ENCODE measurements at places on chromosomes 12 and 14.

DNA sequence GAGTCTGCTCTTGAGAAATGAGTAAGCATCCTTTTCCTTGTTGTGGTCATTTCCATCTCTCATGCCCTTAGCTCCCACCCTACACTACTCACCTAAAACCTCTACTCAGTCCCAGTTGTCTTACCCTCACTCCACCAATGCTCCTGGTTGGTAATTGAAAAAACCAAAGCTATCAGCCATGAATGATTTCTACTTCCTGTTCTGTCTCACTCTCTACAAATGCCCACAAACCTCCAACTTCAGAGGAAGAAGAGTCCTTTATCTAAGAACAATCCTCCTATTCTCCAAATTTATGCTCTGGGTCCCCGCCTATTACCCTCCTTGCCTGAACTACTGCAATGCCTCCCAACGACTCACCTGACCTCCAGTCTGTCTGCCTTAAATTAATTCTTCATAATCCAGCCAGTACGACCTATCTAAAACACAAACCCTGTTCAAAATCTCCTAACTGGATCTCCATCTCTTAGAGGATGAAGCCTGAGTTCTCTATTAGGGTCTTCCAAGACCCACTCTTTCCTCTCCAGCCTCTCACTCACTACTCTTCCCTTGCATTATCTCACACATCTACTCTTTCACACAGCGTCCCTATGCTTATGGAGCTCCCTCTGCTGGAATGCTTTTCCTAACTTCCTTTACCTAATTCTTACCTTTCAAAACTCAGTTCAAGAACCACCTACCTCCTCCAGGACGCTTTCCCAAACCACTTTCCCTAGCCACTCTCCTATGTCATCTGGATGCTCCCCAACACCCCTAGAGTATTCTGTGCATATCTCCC is 2.2 kb downstream of the DHRS1 start:
- no peak for DNase-seq

DNA sequence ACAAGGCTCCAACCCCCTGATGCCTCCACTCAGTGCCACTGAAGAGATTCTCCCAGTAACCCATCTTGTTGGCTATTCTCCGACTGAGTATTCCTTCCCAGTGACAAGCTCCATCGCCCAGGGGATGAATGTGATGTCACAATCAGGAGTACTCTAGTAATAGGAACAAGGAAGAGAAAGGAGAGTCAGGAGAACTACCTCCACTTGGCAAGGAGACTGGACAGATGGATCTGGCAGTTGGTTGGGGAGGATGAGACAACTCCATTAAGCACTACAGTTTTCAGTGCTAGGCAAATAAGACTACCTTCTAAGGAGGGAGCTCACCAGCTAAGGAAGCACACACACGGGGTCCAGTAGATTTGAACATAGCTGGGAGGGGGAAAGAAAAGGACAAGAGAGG is 5.3 kb downstream of the RNF41 start:
- no peak for DNase-seq

DNA sequence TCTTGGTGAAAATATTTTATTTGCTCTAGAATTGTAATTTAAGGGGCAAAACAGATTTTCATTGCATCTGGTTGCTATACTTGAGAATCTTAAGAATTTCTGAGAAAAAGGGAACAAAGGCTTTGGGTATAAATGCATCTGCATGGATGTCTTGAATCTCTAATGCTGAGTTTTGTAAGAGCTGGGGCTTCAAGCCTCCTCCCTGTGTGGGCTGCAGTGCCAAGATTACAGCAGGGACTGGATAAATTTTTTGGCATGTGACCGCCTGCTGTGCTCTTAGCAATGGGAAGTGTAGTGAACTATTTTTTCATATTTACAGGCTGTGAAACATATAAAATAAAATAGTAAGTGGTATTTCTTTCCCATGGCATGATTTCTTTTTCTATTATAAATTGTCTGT is 70.0 kb downstream of the SLC38A6 start:
- no peak for DNase-seq

DNA sequence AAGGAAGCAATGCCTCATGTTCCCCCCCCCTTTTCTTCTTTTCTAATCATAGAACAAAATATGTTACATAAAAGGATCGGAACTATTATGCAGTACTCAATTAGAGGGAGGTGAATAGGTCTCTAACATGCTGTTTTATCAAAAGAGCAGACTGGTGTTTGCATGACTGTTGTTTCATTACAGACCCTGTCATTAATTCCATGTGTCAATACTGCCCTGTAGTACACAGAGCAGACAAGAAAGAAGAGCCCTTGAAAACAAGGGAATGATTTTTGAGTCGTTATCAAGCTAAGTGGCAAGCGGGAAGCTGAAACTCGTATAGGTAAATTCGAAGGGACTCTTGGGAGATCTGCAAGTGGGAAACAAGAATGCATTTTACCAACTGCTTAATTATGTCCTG is 76.9 kb upstream of the TMEM263 start:
- DNase-seq: no peak

- no peak for DNase-seq
Observed at GRCh38 chr12:71071536-71072097, 86.2 kb downstream of the TSPAN8 start.

DNA sequence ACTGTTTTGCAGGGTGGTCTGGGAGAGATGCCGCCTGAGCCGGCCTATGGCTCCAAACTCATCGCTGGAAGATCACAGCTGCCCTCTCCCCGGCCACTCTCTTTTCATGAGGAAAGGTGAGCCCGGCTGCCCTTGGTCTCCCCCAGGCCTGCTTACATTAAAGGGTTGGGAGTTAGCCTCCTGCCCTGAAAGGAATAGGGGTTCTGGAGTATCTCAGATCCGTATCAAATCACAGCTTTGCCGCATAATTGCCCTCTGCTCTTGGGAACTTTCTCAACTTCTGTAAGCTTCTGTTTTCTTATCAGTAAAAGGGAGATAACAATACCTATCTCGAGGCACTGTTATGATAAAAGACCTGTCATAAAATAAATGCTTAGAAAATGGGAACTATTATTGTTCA is 17.6 kb downstream of the PHLDA1 start:
- no peak for DNase-seq
